Activated B cell treated with CpG ODN at 0.5 μM for 24 hours (primary cell): ENCODE measurements at places on chromosomes 12 and 14.

GRCh38 chr12:131962069-131962468, 12.3 kb downstream of the EP400 start:
- no peak for DNase-seq

- no peak for DNase-seq
Measured at GRCh38 chr12:32178341-32179010, 71.8 kb downstream of the BICD1 start.

- no peak for DNase-seq
Measured at GRCh38 chr12:54229624-54230212, 40.9 kb upstream of the SMUG1 start.

GRCh38 chr12:38316391-38317129, at the start of gene ALG10B:
TSS of gene ALG10B (plus strand) at chr12:38316774. CDS start at chr12:38316894, 120 bp downstream.
- DNase-seq: peak; percentile 85

DNA sequence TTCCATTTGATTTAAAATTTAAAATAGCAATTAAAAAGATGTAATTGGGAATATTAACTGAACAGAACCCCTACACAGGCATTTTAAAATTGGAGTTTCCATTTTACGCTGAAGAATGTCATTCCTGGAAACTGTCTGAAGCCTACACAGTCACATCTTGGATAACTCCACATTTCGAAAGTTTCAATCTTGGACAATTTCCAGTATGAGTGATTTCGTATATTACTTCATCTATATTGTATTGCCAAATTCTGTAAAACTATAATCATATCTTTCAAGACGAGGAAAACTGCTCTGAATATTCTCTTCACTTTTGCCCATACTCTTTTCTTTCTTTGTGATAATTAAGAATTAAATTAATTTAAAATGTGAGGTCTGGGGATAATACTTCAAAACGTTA, 194.2 kb upstream of the ABCD2 start:
- DNase-seq: no peak

DNA sequence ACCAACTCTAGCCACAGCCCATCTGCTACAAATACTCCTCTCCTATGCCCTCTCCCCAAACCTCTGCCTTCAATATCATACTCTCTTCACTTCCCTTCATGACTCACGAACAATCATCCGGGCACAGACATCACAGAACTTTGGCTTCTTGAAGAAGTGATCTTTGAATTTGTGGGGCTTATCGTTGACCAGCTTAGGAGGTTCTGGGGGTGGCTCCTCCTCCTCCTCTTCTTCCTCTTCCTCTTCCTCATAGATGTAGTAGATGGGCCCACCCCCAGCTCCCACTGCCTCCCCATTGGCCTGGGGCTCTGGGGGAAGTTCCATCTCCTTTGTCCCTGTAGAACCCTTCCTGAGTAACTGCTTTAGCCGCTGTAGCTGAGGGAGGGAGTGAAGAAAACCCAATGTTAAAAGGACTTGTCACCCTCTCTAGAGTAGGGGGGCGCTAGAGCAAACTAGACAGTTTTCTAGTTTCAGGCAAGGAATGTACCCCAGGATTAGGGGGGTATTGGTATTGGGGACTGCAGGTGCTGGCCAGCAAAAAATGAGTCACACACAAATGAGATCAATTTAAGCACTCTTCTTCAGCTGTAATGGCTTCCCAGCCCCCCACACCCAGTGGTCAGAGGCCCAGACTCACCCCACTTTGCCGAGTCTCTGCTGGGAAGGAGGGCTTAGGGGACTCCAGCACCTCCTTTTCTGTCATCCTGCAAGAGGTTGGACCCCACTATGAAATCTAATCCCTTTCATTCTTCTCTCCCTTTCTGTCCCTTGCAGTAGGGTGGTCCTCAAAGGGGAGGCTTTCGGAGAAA, 1.8 kb downstream of the STAC3 start:
- no peak for DNase-seq

DNA sequence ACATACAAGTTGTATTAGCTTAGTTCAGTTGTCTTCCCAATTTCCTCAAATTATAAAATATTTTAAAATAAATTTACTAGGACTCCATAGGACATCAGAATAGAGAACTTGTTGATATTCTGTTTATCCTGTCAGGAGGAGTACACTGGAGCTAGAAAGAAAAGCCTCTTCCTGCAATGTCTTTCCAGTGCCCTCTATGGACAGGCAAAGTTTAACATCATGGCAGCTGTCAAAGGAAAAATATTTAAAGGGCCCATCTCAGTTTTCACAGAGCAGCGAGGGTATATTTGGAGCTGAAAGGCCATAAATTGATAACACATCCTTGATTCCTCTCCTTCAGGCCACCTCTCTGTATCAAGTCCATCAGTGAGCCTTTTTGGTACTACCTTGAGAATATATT, 19.0 kb downstream of the DIP2B start:
- no peak for DNase-seq

GRCh38 chr14:61927060-61927459, 164.8 kb downstream of the SNAPC1 start:
- DNase-seq: no peak

DNA sequence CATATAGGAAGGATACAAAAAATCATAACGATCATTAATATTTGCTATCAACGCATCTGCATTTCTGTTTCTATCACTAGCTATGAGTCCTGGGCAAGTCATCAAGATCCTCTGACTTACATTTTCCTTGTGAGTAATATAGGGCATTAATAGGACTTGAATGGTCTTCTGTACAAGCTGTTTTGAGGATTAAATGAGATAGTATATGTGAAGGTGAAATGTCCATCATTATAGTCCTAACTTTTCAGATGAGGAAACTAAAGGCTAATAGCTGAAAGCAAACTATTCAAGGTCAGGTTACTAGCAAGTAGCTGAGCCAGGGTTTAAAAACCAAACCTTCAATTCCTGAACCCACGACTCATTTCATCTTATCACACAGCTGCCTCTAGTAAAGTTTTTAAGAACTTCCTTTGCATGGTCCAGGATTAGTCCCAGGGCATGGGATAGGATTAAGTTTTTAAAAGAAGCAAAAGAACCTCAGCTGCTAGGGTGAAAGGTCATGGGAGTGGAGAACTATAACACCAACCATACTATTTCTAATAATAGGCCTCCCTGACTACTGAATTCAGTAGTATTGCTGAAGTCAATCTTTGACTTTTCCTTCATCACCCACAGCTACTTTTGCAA, 101.4 kb upstream of the ADAMTS20 start:
- DNase-seq: no peak
